ENCODE measurements at places on chromosomes 1 and 21. TPM values are rescaled to one million over a fixed set of nuclear protein-coding genes. Genes with fewer than 3 reads are reported as not detected.

DNA sequence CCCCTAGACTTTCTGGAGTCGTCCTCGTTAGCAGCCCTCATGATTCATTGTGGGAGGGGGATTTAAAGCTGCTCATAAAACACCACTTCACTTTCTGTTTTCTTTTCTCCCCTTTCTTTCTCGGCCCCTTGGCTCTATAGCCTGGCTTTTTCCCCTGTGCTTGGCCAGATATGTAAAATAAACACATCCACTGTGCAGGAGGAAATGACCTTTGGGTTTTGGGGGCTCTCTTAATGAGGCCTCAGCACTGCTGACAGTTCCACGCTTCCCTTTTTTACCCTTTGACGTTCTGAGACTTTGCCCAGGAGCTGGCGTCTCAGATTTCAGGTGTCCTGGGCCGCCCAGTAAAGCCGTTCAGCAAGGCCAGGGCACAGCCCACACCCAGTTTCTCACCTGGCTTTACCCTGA is 65.7 kb downstream of the RUNX3 start:
- peak; percentile 20 for DNase-seq

GRCh38 chr21:14116080-14116481 is 94.7 kb downstream of the LIPI start:
- no peak for DNase-seq

DNA sequence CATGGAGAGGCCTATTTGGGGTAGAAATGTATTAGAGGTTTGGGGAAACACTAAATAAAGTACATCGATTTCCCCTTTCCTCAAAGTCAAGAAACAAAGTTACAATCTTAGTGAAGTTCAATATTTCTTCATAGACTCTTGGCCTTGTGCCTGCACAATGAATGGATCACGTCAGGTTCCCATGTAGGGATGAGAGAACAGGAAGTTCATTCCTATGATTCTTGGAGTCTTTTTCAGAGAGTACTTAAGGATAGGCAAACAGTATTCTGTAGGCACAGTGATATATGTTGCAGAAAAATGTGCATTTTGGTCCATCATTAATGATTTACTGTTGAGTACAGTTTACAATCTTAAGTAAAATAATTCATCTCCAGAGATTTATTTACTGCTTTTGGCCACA is 275.5 kb downstream of the RGS7 start:
- DNase-seq = no peak

DNA sequence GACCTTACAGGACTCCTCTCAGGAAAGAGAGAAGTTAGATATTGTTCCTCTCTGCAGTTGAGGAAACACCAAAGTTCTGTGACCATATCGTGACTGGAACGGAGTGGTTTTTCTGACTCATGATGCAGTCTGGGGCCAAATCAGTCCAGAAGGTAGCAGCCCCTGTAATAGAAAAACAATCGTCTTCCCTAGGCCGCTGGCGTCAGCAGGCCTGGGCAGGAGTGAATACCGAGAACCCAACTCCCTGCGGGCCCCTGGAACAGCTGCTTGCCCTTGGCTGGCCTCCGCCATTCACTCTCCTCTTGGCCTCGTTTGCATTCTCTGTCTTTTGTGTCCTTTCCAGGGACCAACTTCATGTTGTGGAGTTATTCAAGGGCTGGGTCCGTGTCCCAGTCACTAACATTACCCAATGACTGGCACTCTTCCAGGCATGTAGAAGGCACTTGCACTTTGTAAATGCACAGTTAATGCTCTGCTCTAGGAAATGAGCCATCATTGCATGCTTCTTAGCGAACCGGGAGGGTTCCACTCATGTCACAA is 10.9 kb upstream of the CD101 start:
- peak; percentile 96 for DNase-seq

DNA sequence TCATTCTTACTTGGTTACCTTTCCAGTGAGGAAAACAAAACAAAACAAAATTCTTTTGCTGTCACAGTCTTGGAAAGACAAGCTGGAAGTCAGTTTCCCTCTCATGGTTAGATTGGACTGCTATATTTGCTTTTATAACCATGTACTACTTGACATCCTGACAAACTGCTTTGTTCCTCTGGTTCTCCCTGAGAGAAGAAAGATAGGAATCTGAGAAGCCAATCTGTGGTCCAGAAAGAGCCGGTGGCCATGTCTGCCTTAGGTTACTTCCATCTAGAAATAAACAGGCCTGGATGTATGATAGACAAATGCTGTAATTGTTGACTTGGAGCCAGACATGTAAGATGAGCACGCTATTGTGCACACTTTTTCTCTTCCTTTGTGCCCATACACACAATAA is 330.0 kb downstream of the BRINP3 start:
- no peak for DNase-seq

GRCh38 chr1:221993444-221993948 is 251.6 kb upstream of the DUSP10 start:
- no peak for DNase-seq

GRCh38 chr1:167955915-167956314 is 19.0 kb upstream of the MPC2 start:
- no peak for DNase-seq

GRCh38 chr21:27570306-27570868 is 603.5 kb upstream of the ADAMTS5 start:
- DNase-seq = peak; percentile 98

- DNase-seq = peak; percentile 69
These were observed 40.1 kb upstream of the ADGRL2 start for GRCh38 chr1:81760477-81761097.

GRCh38 chr21:38949070-38949380 is 143.3 kb downstream of the ETS2 start:
- DNase-seq = peak; percentile 38

DNA sequence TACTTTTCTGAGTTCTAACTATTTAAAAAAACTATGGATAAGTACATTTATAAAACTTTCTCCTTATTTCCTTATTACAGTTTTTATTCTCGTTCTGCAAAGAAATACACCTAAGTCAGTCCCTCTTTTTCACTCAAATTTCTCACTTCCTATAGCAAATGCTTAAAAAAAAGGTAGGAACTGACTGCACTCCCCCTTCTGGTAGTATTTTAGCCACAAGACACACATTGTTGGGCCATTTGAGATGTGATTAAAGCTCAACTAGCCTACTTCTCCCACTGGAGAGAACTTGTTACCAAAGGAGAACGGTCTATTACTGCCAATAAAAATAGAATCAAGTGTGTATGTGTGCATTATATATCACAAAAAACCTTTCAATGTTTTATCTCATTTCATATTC is 521.9 kb upstream of the PRMT6 start:
- DNase-seq = no peak

GRCh38 chr1:41878495-41878894 is 40.2 kb downstream of the HIVEP3 start:
- no peak for DNase-seq

GRCh38 chr21:32137266-32137665 is 141.6 kb downstream of the MIS18A start:
- no peak for DNase-seq

DNA sequence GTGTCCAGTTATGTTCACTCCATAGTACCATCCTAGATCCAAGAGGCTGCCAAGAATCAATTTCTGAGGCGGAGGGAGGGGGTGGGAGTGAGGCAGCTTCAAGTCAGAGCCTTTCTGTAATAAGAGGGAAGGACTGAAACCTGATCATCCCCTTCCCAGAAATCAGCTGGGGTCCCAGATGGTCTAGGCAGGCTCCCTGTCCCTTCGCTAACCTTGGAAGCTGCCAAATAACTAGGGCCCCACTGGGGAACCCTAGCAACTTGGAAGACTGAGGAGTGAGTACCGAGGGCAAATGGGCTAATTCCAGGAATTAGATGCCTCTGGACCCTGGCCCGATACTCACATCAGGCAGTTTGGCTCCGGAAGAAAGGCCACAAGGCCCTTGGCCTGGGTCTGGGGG is 113.3 kb downstream of the NAV1 start:
- DNase-seq = peak; percentile 72

DNA sequence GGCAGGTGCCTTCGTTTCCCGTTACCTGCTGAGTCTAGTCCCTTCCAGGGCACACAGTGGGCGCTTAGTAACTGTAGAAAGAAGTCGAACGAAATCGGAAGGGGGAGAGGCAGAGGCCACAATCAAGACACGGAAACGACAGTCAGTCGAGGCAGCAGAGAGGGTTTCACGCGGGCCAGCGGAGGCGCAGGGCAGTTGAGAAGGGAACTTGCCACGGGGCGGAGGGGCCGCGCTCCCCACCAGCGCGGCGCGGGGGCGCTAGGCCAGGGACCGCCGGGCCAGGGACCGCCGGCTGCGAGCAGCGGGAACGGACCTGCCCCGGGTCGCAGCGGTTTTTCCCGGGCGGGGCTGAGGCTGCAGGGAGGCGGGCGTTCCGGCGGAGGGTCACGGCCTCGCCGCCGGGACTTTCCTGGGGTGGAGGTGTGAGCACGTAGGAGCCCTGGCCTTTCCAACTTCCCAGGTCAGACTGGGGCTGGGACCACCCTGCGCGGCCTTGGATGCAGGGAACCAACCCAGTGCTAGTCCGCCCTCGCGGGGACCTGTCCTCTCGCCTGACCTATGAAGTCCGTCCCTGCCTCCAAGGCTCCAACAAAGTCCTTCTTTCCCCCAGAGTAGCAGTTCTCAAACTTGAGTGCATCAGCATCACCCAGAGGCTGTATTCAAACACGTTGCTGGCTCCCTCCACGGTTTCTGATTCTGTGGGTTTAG is 150.1 kb upstream of the FGGY start:
- peak; percentile 63 for DNase-seq

- DNase-seq = no peak
These were observed 27.5 kb upstream of the IGSF21 start for GRCh38 chr1:18079941-18080735.

GRCh38 chr1:62209931-62210595 is 15.4 kb downstream of the L1TD1 start:
- DNase-seq = no peak

DNA sequence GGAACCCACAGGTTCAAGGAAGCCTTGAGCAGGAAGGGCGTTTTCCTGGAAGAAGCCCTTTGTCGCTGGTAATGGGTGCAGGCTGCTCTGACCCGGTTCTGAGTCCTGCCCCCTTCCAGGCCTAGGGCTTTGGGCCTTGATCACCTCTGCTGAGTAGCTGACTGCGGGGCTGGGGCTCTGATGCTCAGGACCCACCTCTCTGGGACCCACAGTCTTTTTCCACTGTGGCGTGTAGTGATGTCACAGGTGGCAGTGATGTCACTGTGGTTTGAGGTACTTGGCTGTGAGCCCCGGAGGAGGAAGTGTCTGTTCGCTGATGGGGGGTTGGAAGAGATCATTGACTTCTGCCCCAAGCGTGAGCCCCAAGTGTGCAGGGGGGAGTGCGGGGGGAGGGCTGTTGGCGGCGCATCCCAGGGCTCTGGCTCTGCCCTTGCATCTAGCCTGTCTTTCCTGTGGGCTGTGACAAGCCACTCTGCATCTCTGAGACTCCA is 6.9 kb downstream of the TNFRSF1B start:
- peak; percentile 69 for DNase-seq

DNA sequence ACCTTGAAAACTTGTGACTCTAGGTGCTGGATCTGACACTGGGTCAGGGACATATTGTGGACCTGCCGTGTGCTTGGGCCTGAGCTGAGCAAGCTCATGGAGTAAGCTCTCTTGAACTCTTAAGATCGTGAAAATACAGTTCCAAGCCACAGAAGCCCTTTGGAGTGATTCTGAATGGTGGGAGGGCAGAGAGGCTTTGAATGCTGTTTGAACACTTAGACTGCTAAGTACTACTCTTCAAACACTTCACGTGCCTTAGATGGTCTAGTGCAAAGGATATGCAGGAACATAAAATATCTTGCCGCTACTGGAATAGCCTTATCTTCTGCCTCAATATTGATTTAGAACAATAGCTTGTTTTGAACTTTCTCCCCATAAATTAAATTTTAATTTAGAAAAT is 21.6 kb downstream of the ROR1 start:
- DNase-seq = no peak

- no peak for DNase-seq
These were observed 100.4 kb downstream of the AJAP1 start for GRCh38 chr1:4754816-4755215.

DNA sequence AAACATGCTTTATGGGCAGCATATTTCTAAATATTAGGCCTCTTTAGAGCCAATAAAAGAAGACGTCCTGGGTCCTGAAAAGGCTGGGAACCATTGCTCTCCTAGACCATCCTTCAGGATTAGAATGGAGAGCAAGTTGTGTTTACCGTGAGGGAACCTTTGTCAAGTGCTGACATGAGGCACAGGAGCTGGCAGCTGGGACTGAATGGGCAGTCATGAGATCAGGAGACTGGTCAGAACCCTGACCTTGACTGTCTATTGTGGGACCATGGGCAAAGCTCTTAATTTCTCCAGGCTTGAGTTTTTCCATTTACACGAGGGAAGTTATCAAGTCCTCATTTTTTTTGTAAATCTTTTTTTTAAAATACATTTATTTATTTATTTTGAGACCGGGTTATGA is 5.2 kb downstream of the PFKFB2 start:
- no peak for DNase-seq

GRCh38 chr1:33248244-33248643 is 8.0 kb upstream of the ZNF362 start:
- DNase-seq = no peak

- DNase-seq = peak; percentile 56
These were observed 149.2 kb downstream of the PSMG1 start for GRCh38 chr21:39033878-39034589.

DNA sequence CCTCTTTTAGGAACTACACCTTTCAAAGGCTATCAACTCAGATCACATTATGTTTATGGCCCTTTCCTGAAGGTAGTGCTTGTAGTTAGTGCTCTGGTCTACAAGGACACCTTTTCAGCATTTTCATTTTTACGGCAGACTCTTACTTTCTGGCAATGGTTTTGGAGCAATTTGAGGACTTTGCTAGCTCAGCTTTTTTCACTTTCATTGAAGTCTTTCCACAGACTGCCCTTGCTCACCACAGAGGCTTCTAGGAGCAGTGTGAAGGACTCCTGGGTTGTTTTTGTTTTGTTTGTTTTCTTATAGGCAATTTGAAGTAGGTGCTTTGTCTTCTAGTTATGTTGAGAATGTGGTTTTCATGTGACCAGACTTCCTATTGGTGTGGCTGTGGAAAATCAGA is 43.1 kb downstream of the CD55 start:
- DNase-seq = peak; percentile 6

- no peak for DNase-seq
These were observed 12.7 kb upstream of the HYI start for GRCh38 chr1:43466403-43466802.

DNA sequence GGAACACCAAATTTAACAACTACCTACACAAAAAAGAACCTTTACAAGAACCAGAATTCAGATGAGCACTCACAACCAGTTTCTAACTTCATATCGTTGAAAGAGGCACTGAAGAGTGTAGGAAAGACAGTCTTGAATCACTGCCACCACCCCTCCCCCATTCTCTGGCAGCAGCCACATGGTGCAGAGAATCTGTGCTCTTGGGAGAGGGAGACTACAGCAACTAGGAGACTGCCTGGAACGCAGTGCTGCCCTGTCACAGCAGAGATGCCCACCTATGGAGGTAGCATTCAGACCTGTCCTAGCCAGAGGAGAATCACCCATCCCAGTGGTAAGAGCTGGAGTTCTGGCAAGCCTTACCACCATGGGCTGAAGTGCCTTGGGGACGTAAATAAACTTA is 7.3 kb downstream of the CCN1 start:
- DNase-seq = peak; percentile 23

The PTGFR gene
- polyA plus RNA-seq = 22.8 TPM

The TMEM269 gene
- polyA plus RNA-seq = 1.2 TPM

The UTP25 gene
- 4.7 TPM for polyA plus RNA-seq

The LMO4 gene
- polyA plus RNA-seq = 51.4 TPM

The SPRR2B gene
- polyA plus RNA-seq = not detected

The RAB3B gene
- 0.28 TPM for polyA plus RNA-seq

The FMO4 gene
- polyA plus RNA-seq = 3.3 TPM

The MX2 gene
- polyA plus RNA-seq = 3.2 TPM

The LENEP gene
- 0.39 TPM for polyA plus RNA-seq

The SH3D21 gene
- polyA plus RNA-seq = 2.5 TPM

The ALX3 gene
- polyA plus RNA-seq = not detected

The LMX1A gene
- 0.37 TPM for polyA plus RNA-seq

The AGRN gene
- 56.2 TPM for polyA plus RNA-seq

The FOXO6 gene
- polyA plus RNA-seq = 8.8 TPM

The LRRC53 gene
- not detected for polyA plus RNA-seq
